ENCODE measurements at places on chromosomes 7 and 10. TPM values are rescaled to one million over a fixed set of nuclear protein-coding genes. Genes with fewer than 3 reads are reported as not detected.

GRCh38 chr10:12390733-12391132 lies 41.4 kb downstream of the CAMK1D start:
- no peak for DNase-seq

The OR6V1 gene
- not detected for polyA plus RNA-seq

GRCh38 chr10:87700031-87700796 lies 40.5 kb downstream of the PAPSS2 start:
- no peak for DNase-seq

- peak; percentile 20 for DNase-seq
Observed at GRCh38 chr10:80538481-80539185, 931 bp downstream of the SH2D4B start.

The GATA3 gene
- polyA plus RNA-seq = 0.60 TPM

DNA sequence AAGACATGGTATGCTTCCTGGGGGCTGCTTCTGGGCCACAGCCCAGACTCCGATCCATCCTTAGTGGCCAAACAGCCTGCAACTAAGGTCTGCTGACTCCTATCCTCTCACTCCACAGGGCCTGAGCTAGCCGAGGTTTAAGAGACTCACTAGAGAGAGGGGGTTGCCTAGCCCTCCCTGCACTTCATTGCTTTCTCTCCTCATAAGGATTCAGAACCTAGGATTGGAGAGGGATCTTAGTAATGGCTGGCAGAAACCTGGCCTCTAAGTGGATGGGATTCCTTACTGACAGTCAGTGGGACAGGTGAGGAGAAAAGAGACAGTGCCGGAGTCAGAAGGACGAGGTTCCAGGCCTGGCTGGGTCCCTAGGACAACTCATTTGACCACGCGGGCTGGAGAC lies 8.2 kb upstream of the DDIT4 start:
- no peak for DNase-seq

DNA sequence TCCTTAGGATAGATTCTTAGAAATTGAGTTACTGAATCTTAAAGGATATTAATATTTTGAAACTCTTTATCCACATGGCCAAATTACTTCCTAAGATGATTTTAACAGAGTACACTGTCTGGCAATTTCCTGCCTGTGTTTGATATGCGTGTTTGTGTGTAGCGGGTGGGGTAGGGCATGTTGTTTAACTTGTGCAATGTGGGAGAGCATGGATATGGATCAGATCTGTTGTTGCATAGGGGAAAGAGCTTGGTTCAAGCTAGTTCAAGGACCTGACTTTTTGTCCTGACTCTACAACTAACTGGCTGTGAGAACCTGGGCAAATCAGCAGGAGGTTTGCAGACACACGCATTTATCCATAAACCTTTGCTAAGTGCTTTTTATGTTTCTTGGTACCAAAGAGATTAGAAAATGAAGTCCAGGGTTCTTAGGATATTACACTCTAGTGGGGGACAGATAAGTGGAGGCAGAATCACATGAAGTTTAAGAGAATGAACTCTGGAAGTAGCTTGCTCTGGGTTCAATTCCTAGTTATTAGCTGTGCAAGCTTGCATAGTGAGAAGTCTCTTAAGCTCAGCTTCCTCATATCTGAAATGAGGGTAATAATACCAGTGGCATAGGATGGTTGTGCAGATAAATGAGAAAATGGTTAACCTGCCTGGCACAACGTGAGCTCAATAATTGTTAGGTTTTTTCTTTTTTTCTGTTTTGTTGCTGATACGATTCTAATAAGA lies 96.3 kb upstream of the PRR15 start:
- DNase-seq = no peak

DNA sequence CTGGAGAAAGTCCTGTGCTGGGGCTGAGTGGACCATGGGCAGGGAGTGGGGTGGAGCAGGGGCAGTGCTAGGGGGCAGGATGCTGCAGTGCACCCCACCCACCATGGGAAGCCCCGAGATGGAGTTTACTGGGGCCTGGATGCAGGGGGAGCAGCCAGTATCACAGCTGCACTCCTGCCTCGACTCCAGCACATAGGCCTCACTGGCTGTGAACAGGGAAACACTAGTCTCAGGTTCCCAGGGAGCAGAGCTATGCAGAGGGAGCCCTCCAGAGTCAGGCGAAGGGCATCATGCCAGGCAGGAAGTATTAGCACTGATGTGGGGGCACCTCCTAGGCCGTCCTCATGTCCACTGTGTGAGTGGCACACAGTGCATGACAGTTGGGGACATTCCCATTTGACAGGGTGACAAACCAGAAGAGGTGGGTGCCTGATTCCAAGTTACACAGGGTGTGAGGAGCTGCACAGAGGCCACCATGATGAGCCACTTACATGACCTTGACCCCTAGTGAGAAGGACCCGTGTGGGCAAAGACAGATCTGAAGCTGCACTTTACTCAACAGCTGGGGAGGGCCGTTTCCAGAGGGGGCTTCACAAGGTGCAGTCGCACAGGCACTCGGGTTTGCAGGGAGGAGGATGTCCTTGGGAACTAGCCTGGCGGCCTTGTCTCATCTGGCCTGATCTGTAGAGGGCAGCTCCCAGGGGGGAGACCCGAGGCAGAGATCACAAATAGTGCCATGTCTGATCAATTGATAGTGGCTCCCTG lies 69.9 kb upstream of the LRRC4 start:
- no peak for DNase-seq

GRCh38 chr10:126502441-126502840 lies 114.2 kb upstream of the ADAM12 start:
- DNase-seq = no peak

DNA sequence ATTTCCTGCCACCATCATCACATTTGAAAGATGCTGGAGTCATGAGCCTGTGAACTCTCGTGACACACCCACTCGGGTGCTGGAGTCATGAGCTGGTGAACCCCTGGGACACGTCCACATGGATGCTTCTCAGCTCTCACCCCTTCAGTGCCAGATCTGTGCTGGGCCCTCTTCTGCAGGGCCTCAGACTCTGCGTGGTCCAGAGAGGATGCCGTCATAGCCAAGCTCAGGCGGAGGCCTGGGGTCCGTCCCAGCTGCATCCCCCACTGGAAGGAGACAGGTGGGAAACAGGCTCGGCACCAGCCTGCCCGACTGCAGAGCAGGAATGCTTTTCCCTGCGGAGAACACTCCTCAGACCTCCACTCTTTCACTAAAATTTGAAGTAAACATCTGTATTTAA lies 156.5 kb upstream of the PPP2R2D start:
- no peak for DNase-seq

The SLC25A28 gene
- 224 TPM for polyA plus RNA-seq

- no peak for DNase-seq
Observed at GRCh38 chr10:97736403-97736901, 476 bp upstream of the ZFYVE27 start.

DNA sequence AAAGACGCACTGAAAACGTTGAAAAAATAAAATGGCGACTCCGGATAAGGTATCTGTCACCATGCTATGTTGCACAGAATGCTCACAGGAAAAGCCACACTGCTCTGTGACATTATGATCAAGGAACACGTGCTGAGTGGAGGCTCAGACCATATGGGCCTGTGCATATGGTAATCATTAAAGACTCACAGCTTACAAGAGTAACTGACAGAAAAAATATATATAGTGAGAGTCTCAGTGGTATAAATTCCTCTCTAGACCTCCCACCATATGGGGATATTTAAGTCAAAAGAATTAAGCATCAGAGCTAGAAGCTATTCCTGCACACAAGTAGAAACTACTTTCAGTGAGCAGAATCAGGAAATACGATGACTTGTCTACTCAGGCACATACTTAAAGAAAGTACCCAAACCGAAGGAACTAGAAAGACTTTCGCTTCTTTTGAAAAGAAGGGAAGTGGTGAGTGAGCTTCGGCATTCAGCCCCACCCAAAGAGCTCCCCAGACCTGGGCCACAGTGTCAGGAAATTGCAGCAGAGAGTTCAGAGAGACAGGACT lies 65.1 kb upstream of the MPP7 start:
- DNase-seq = peak; percentile 85

GRCh38 chr10:1102831-1103230 lies 46.6 kb downstream of the WDR37 start:
- DNase-seq = no peak

The HYAL4 gene
- not detected for polyA plus RNA-seq

DNA sequence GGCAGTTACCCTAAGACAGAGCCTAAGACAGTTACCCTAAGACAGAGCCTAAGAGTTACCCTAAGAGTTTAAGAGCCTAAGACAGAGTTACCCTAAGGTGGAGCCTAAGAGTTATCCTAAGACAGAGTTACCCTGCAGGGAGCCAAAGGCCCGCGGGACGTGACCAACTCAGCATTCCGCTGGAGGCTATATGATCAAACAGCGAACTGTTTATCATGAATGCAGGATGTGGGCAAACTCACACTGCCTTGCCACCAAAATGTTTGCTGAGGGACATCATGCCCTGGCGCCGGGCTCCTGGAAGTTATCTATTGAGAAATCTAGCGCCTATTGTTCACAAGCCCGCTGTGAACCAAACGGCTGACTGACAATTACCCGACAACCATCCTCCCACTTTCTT lies 49.9 kb downstream of the BLVRA start:
- DNase-seq = no peak

- no peak for DNase-seq
Observed at GRCh38 chr7:18040196-18040595, 12.6 kb upstream of the PRPS1L1 start.

GRCh38 chr10:104906112-104906511 lies 265.0 kb downstream of the SORCS3 start:
- no peak for DNase-seq

The POLL gene
- polyA plus RNA-seq = 35.2 TPM

The PAX4 gene
- polyA plus RNA-seq = not detected

DNA sequence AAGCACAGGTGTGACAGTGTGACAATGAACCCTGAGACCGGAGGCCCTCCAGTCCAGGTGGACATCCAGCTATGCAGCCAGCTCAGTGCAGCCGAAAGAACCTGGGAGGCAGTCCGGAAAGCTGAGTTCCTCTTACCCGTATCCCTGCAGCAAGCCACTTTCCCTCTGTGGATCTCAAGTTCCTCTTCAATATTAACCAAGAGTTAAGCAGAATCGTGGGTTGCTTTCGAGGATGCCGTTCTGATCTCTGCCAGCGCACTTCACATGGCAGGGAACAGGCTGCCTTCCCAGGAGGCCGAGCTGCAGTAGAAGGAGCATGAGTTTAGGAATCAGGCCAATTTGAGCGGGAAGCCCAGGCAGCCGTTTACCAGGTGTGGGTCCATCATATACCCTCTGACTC lies 591.6 kb downstream of the SDK1 start:
- no peak for DNase-seq

The PIP4K2A gene
- 29.5 TPM for polyA plus RNA-seq

DNA sequence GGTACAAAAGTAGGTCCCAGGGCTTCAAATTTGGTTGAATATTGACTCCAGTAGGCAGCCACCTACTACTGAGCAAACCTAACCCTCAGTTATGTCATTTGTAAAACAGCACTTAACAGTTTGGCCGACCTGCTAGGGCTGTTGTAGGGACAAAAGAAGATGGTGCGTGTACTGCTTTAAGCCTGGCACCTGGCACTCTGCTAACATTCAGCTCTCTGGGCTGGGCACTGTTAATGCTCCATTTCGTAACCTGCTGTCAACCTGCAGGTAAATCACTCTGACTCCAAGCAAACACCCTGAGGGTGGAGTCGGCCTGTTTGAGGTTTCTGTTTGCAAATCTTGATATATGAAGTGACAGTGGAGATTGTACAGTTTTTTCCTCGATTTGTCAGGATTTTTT lies 7.2 kb downstream of the ZKSCAN1 start:
- DNase-seq = no peak

The CUBN gene
- polyA plus RNA-seq = 4.7 TPM

DNA sequence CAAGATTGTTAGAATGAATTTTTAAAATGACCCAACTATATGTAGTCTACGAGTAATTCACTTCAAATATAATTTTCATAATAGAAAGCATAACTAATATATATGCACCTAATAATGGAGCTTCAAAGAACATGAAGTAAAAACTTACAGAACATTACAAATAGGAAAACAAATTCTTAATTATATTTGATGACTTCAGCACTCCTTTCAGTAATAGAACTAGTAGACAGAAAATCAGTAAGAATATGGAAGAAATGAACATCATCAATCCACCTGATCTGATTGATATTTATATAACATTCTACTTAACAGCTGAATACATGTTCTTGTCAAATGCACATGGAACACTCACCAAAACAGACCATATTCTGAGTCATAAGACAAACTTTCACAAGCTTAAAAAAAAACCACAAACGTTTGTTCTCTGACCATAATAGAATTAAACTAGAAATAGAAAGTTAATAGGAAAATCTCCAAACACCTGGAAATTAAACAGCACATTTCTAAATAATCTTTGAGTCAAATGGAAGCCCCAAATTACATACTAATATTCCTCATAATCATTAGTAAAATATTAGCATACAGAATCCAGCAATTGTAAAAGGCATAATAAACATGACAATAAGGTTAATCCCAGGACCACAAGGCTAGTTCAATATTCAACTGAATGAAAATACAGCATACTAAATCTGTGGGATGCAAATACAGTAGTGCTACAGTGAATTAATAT lies 48.0 kb downstream of the BRAF start:
- DNase-seq = no peak

DNA sequence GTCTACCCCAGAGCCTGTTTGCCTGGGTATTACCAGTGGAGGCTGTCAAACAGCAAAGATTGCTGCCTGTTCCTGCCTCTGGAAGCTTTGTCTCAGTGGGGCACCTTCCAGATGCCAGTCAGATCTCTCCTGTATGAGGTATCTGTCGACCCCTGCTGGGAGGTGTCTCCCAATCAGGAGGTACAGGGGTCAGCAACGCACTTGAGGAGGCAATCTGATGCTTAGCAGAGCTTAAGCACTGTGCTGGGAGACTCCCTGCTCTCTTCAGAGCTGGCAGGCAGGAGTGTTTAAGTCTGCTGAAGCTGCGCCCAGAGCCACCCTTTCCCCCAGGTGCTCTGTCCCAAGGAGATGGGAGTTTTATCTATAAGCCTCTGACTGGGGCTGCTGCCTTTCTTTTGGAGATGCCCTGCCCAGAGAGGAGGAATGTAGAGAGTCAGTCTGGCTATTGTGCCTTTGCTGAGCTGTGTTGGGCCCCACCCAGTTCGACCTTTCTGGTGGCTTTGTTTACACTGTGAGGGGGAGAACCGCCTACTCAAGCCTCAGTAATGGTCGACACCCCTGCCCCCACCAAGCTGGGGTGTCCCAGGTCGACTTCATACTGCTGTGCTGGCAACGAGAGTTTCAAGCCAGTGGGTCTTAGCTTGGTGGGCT lies 62.2 kb downstream of the PPP1R9A start:
- no peak for DNase-seq

GRCh38 chr10:96252730-96253129 lies 18.6 kb downstream of the BLNK start:
- DNase-seq = no peak

The BAMBI gene
- 1.9 TPM for polyA plus RNA-seq
